ENCODE measurements at places on chromosomes 5 and 9. TPM values are rescaled to one million over a fixed set of nuclear protein-coding genes. Genes with fewer than 3 reads are reported as not detected.

Gene SPATA31D4
- total RNA-seq: not detected

DNA sequence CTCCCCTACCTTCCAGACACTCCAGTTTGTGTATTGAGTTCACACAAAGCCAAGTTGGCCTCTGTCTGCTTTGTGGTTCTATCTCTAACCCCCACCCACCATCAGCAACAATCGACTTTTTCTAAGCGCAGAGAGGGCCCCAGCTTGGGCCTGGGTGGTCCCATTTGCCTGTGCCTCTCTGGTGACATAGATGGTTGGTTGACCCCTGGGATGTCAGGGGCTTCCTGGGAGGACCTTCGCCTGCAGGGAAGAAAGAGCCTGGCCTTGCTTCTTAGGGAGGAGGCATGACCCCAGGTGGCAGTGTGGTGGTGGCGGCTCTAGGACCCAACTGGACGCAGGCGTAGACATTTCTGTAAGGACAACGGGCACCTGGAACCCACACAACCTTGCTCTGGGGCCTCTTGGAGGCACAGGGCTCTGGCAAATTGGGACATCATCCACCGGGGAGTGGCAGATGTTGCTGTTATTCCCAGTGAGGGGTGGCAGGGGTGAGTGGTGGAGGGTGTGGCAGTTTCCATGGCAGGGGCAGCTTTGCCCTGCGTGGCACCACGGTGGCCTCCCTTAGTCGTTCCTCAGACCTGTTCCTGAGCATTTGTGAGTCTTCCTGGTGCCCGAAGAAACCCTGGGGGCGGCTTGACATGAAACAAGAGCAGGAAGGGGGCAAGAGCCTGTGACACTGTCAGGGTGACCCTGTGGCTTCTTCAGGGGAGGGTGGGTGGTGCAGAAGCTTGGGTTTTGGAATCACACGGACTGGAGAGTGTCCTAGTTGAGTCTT is 171.0 kb upstream of the IER5L start:
- H3K27me3 ChIP-seq: no peaks in the 10 kb centered on the region
- H3K27ac ChIP-seq: no peak overlapping the region
- H3K4me1 ChIP-seq: peaks cover 37% of the 10 kb centered on the region

Gene PRR16
- total RNA-seq: 6.3 TPM

GRCh38 chr9:95107001-95107749 is 210.3 kb downstream of the FANCC start:
- no peaks in the 10 kb centered on the region for H3K27me3 ChIP-seq
- peaks cover 42% of the 10 kb centered on the region for H3K4me1 ChIP-seq
- H3K4me3 ChIP-seq: no peak overlapping the region
- peak overlapping the region; percentile 40 for H3K27ac ChIP-seq

- H3K36me3 ChIP-seq: peaks cover 13% of the 10 kb centered on the region
- H3K4me1 ChIP-seq: peaks cover 3% of the 10 kb centered on the region
- H3K4me3 ChIP-seq: no peak overlapping the region
- H3K27me3 ChIP-seq: no peaks in the 10 kb centered on the region
These were observed 11.9 kb downstream of the LPCAT1 start for GRCh38 chr5:1511651-1512540.

- no peaks in the 10 kb centered on the region for H3K4me1 ChIP-seq
- no peak for DNase-seq
- H3K4me3 ChIP-seq: no peak overlapping the region
- H3K36me3 ChIP-seq: no peaks in the 10 kb centered on the region
- no peak overlapping the region for H3K27ac ChIP-seq
These were observed 111.8 kb downstream of the HMHB1 start for GRCh38 chr5:143923634-143924266.

- no peaks in the 10 kb centered on the region for H3K27me3 ChIP-seq
- no peaks in the 10 kb centered on the region for H3K36me3 ChIP-seq
- H3K4me3 ChIP-seq: no peak overlapping the region
- no peaks in the 10 kb centered on the region for H3K4me1 ChIP-seq
- DNase-seq: no peak
These were observed 91.4 kb upstream of the RANBP6 start for GRCh38 chr9:6106711-6107339.

Gene SLC36A2
- not detected for total RNA-seq

DNA sequence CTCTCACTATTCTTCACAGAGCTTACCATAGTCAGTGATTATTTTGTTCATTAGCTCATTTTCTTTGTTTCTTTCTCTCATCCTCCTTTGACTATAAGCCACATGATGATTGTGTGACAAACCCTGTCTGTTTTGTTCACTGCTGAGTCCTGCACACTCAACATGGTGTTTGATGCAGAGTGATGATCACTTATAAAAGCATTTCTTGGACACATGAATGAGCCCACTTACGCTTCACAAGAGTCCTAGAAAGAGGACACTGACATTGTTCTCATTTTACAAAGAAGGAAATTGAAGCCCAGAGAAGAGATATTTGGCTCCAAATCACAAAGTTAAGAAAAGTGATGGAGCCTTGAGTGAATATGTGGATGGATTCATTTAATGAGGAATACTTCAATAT is 13.4 kb downstream of the ABLIM3 start:
- H3K4me3 ChIP-seq: no peak overlapping the region
- no peaks in the 10 kb centered on the region for H3K4me1 ChIP-seq
- no peaks in the 10 kb centered on the region for H3K27me3 ChIP-seq
- H3K36me3 ChIP-seq: no peaks in the 10 kb centered on the region
- DNase-seq: no peak

- H3K36me3 ChIP-seq: no peaks in the 10 kb centered on the region
- no peaks in the 10 kb centered on the region for H3K27me3 ChIP-seq
- no peak overlapping the region for H3K27ac ChIP-seq
- H3K4me1 ChIP-seq: no peaks in the 10 kb centered on the region
- no peak overlapping the region for H3K4me3 ChIP-seq
These were observed 76.6 kb upstream of the ACTBL2 start for GRCh38 chr5:57559110-57559635.

Gene PCDHGB5
- 9.7 TPM for total RNA-seq

- no peak overlapping the region for H3K27ac ChIP-seq
- no peaks in the 10 kb centered on the region for H3K36me3 ChIP-seq
- no peaks in the 10 kb centered on the region for H3K4me1 ChIP-seq
- H3K27me3 ChIP-seq: no peaks in the 10 kb centered on the region
These were observed 23.4 kb downstream of the ADGRV1 start for GRCh38 chr5:90581956-90582355.

GRCh38 chr9:77827104-77827784 is 179.1 kb upstream of the GNA14 start:
- H3K27ac ChIP-seq: no peak overlapping the region
- no peak overlapping the region for H3K4me3 ChIP-seq
- no peaks in the 10 kb centered on the region for H3K36me3 ChIP-seq
- DNase-seq: no peak
- H3K27me3 ChIP-seq: no peaks in the 10 kb centered on the region

Gene NXNL2
- not detected for total RNA-seq

Gene TXNDC8
- total RNA-seq: not detected

Gene UHRF2
- total RNA-seq: 15.2 TPM

GRCh38 chr9:131672451-131672850 is 67.4 kb downstream of the RAPGEF1 start:
- H3K27ac ChIP-seq: peak overlapping the region; percentile 63
- no peaks in the 10 kb centered on the region for H3K27me3 ChIP-seq
- H3K36me3 ChIP-seq: no peaks in the 10 kb centered on the region

GRCh38 chr9:74576176-74576575 is 79.0 kb downstream of the RORB start:
- DNase-seq: no peak
- H3K4me1 ChIP-seq: no peaks in the 10 kb centered on the region
- H3K27me3 ChIP-seq: no peaks in the 10 kb centered on the region
- H3K27ac ChIP-seq: no peak overlapping the region
- H3K36me3 ChIP-seq: no peaks in the 10 kb centered on the region

GRCh38 chr5:177494346-177495195 is 2.8 kb downstream of the PDLIM7 start:
- no peaks in the 10 kb centered on the region for H3K27me3 ChIP-seq
- no peaks in the 10 kb centered on the region for H3K4me1 ChIP-seq
- peak overlapping the region; percentile 26 for H3K4me3 ChIP-seq
- H3K36me3 ChIP-seq: peaks cover 42% of the 10 kb centered on the region
- peak; percentile 90 for DNase-seq
- H3K27ac ChIP-seq: peak overlapping the region; percentile 95

- H3K27ac ChIP-seq: peak overlapping the region; percentile 66
- H3K36me3 ChIP-seq: no peaks in the 10 kb centered on the region
- H3K4me3 ChIP-seq: no peak overlapping the region
- H3K4me1 ChIP-seq: no peaks in the 10 kb centered on the region
- no peaks in the 10 kb centered on the region for H3K27me3 ChIP-seq
- DNase-seq: no peak
These were observed 215.7 kb downstream of the SEMA6A start for GRCh38 chr5:116358911-116359418.

DNA sequence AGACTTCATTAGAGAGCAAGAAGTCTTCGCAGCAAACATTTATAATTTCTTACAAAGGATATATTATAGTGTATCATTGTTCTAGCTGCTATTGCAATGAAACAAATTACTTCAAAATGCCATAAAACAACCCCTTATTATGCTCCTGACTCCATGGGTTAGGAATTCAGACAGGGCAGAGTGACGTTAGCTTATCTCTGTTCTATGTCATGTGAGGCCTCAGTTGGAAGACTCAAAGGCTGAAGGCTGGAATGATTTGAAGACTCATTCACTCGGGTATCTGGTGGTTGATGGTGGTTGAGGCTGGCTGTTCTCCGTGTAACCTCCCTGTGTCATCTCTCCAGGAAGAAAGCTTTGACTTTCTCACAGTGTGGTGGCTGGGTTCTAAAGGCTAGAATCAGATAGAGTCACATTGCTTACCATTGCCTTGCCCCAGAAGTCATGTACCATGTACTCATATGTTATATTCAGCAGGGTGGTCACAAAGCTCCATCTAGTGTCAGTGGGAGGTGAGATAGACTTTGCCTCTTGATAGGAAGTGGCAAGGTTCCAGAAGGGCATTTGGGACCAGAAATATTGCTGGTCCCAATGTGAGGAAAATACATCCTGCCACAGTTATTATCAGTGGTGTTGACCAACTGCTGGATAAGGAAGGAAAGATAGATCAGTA is 226.9 kb downstream of the TMEM38B start:
- no peak overlapping the region for H3K27ac ChIP-seq
- no peaks in the 10 kb centered on the region for H3K27me3 ChIP-seq
- no peak overlapping the region for H3K4me3 ChIP-seq
- no peaks in the 10 kb centered on the region for H3K36me3 ChIP-seq

DNA sequence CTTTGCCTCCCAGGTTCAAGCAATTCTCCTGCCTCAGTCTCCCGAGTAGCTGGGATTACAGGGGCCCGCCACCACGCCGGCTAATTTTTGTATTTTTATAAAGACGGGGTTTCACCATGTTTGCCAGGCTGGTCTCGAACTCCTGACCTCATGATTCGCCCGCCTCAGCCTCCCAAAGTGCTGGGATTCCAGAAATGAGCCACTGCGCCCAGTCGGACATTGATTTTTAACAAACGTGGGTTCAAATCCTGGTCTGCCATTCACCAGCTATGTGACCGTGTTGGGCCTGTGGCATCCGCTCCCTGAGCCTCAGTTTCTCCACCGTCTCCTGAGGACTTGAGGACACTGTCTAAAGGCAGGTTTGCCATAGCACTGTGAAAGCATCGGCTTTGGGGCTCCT is 41.8 kb upstream of the NEK6 start:
- no peaks in the 10 kb centered on the region for H3K27me3 ChIP-seq
- H3K36me3 ChIP-seq: no peaks in the 10 kb centered on the region
- H3K27ac ChIP-seq: no peak overlapping the region
- no peak overlapping the region for H3K4me3 ChIP-seq
- no peak for DNase-seq

Gene PGM5
- total RNA-seq: 274 TPM

DNA sequence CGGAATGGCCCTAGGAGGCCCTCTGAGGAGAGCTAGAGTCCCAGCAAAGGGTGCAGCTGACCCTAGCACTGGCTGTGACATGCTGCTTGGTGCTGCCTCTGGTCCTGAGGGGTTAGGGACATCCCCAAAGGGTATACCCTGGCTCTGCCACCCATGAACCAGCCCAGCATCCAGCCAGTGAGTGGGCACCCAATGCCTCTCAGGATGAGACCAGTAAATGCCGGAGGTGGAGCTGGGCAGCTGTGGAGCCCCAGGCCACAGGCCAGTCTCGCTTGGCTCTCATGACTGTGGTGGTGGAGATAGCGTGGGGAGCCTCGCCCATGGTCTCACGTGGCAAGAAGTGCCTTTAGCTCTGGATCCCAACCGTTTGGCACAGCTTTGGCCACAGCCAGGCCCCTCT is 3.7 kb upstream of the CEL start:
- no peaks in the 10 kb centered on the region for H3K27me3 ChIP-seq
- DNase-seq: no peak
- H3K4me3 ChIP-seq: no peak overlapping the region

Gene AJM1
- 3.0 TPM for total RNA-seq

DNA sequence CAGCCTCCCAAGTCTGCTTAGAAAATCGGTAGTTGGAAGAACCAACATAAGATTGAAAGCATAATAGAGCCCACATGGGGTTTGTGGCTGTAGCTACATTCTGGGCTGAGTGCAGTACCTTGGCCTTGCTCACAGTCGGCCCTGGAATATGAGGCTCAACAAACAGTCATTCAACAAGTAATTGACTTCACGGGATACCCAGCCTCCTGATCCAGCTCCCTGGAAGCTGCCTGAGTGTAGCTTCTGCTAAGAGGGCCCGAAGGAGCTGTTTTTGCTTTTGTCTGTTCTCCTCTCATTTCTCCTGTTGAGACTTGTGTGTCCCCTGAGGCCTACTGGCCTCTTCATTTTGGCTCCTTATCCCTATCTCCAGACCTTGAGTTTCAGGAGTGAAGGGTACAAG is 170.7 kb downstream of the HSPA4 start:
- H3K27ac ChIP-seq: no peak overlapping the region
- DNase-seq: no peak
- H3K4me1 ChIP-seq: no peaks in the 10 kb centered on the region
- no peaks in the 10 kb centered on the region for H3K36me3 ChIP-seq
- H3K4me3 ChIP-seq: no peak overlapping the region

GRCh38 chr5:3214396-3214795 is 381.2 kb upstream of the IRX1 start:
- H3K4me3 ChIP-seq: no peak overlapping the region
- H3K27me3 ChIP-seq: no peaks in the 10 kb centered on the region
- H3K27ac ChIP-seq: no peak overlapping the region
- no peaks in the 10 kb centered on the region for H3K4me1 ChIP-seq
- DNase-seq: no peak
- no peaks in the 10 kb centered on the region for H3K36me3 ChIP-seq

Gene KIAA0825
- total RNA-seq: 2.4 TPM

- peaks cover 8% of the 10 kb centered on the region for H3K4me1 ChIP-seq
- no peak for DNase-seq
- no peaks in the 10 kb centered on the region for H3K36me3 ChIP-seq
- H3K4me3 ChIP-seq: no peak overlapping the region
- no peak overlapping the region for H3K27ac ChIP-seq
These were observed 339.9 kb downstream of the PRELID2 start for GRCh38 chr5:145495196-145495595.

All from right atrium auricular region (tissue), 2 donors.